ENCODE measurements at places on chromosomes 6 and 20. TPM values are rescaled to one million over a fixed set of nuclear protein-coding genes. Genes with fewer than 3 reads are reported as not detected.

The ENPP4 gene
- 7.3 TPM for total RNA-seq

- H3K4me1 ChIP-seq, result peaks cover 18% of the 10 kb centered on the region
- H3K4me3 ChIP-seq, result no peak overlapping the region
- H3K36me3 ChIP-seq, result no peaks in the 10 kb centered on the region
- H3K27me3 ChIP-seq, result no peaks in the 10 kb centered on the region
- DNase-seq, result no peak
- no peak overlapping the region for H3K27ac ChIP-seq
Measured at GRCh38 chr6:130557481-130558112, 191.8 kb downstream of the TMEM200A start.

GRCh38 chr6:24584382-24584720 is 61.6 kb downstream of the KIAA0319 start:
- H3K4me3 ChIP-seq, result no peak overlapping the region
- no peak overlapping the region for H3K27ac ChIP-seq
- H3K27me3 ChIP-seq, result no peaks in the 10 kb centered on the region
- no peaks in the 10 kb centered on the region for H3K36me3 ChIP-seq

The HSF2 gene
- 22.4 TPM for total RNA-seq

The EPPIN gene
- not detected for total RNA-seq

GRCh38 chr6:160742090-160742489 is 40.0 kb downstream of the PLG start:
- H3K27me3 ChIP-seq, result peaks cover 22% of the 10 kb centered on the region
- H3K36me3 ChIP-seq, result no peaks in the 10 kb centered on the region
- H3K4me1 ChIP-seq, result no peaks in the 10 kb centered on the region
- DNase-seq, result no peak
- no peak overlapping the region for H3K27ac ChIP-seq

GRCh38 chr6:106086814-106087175 is 659 bp downstream of the PRDM1 start:
- H3K27me3 ChIP-seq, result peaks cover 56% of the 10 kb centered on the region
- peak overlapping the region; percentile 24 for H3K27ac ChIP-seq
- DNase-seq, result no peak
- peak overlapping the region; percentile 78 for H3K4me3 ChIP-seq

The CRISP3 gene
- not detected for total RNA-seq

DNA sequence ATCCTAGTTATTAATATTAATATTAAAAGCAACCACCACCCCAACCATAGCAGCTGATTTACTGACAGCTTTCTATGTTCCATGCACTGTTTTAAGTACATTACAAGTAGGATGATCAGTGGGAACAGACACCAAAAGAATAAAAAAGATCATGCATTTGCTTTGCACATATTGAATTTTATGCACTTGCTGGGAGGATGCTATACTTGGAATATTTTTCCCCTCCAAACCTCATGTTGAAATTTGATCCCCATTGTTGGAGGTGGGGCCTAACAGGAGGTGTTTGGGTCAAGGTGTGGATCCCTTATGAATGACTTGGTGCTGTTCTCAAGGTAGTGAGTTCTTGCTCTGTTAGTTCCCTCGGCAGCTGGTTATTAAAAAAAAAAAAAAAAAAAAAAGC is 178.9 kb upstream of the MYLIP start:
- H3K36me3 ChIP-seq, result no peaks in the 10 kb centered on the region
- no peak overlapping the region for H3K27ac ChIP-seq
- DNase-seq, result no peak
- H3K4me3 ChIP-seq, result no peak overlapping the region

The UBE3D gene
- total RNA-seq, result 7.6 TPM

DNA sequence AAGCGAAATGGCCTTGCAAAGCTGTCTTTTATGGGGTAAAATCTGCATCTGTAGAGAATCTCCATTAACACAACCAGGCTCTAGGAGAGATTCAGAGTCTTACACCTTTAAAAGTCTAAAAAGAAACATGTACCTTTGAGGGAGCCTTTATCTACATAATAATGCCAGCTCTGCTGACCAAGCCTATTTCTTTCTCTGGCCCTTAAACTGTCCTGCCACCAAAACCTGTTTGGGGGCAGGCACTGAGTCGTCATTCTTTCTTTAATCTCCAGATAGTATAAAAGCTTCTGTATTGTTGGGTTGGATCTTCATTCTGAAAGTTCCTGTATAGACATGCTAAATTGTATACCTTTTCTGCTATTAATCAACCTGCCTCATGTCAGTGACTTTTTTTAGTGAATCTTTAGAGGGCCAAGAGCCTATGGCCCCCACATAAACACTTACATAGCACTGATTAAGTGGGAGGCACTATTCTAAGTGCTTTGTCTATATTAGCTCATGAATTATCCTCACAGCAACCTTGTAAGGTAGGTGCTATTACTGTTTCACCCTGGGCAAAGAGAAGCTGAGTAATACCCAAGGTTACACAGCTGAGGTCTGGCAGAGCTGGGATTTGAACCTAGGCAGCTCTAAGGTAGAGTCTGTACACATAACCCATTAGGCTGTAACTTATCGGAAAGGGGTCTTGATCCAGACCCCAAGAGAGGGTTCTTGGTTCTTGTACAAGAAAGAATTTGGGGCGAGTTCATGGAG is 232.3 kb upstream of the DTNBP1 start:
- no peaks in the 10 kb centered on the region for H3K36me3 ChIP-seq
- no peak overlapping the region for H3K4me3 ChIP-seq
- no peaks in the 10 kb centered on the region for H3K4me1 ChIP-seq
- peaks cover 4% of the 10 kb centered on the region for H3K27me3 ChIP-seq

DNA sequence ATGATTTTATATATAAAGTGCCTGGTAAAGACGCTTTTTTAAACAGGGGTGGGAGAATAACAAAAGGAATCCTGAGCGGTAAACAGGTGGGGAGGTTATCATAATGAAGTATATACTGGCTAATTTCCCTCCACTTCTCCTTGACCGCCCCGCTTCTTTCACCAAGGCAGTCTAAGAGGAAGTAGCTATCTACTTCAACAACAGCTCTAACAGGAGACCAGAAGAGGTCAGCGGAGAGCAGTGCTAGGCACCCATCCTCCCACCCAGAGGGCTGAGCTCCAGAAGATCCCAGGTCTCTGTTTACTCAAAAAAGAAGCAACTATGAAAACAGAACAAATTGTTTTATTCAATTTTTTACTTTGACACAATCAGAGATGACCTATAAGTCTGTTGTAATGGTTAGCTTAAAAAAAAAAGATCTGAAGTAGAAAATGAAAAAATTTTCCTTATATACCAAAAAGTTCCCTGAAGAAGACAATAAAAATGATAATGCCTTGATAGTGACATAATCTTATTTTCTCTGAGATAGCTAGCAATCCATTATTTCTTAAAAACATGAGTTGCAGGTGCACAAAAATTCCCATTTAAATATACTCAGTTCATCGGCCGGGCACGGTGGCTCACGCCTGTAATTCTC is 141.1 kb downstream of the PDSS2 start:
- H3K36me3 ChIP-seq, result no peaks in the 10 kb centered on the region
- peak; percentile 66 for DNase-seq
- H3K27me3 ChIP-seq, result no peaks in the 10 kb centered on the region
- peaks cover 13% of the 10 kb centered on the region for H3K4me1 ChIP-seq
- H3K4me3 ChIP-seq, result no peak overlapping the region

- H3K27me3 ChIP-seq, result peaks cover 10% of the 10 kb centered on the region
- H3K4me1 ChIP-seq, result peaks cover 30% of the 10 kb centered on the region
- H3K4me3 ChIP-seq, result no peak overlapping the region
- H3K27ac ChIP-seq, result no peak overlapping the region
- H3K36me3 ChIP-seq, result peaks cover 4% of the 10 kb centered on the region
Measured at GRCh38 chr20:43755390-43755789, 28.6 kb upstream of the GTSF1L start.

- no peak overlapping the region for H3K4me3 ChIP-seq
- peaks cover 5% of the 10 kb centered on the region for H3K27me3 ChIP-seq
- DNase-seq, result no peak
- H3K27ac ChIP-seq, result no peak overlapping the region
Measured at GRCh38 chr6:13733178-13733887, 21.7 kb upstream of the RANBP9 start.

GRCh38 chr6:1613688-1614447 is 4.2 kb downstream of the FOXC1 start:
- DNase-seq, result no peak
- H3K27me3 ChIP-seq, result peaks cover 57% of the 10 kb centered on the region
- no peak overlapping the region for H3K27ac ChIP-seq
- H3K4me1 ChIP-seq, result peaks cover 11% of the 10 kb centered on the region
- H3K4me3 ChIP-seq, result no peak overlapping the region

The BFSP1 gene
- 0.18 TPM for total RNA-seq

DNA sequence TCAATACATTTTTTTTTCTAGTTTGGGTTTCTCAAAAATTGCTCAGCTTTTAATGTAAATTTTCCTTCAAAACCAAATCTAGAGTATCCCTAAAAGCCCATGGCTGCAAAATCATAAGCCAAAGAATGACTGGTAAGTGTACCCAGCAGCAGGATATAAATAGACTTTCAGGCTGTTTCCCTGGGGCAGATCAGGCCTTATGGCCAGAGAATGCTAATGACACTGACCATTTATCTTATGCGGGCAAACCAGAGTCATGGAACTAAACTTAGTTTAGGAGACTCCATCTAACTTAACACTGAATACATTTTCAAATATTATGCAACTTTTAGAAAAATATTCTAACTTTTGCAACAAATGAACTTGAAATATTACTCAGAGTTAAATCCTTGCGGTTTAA is 7.4 kb downstream of the OSER1 start:
- H3K4me3 ChIP-seq, result no peak overlapping the region
- no peak overlapping the region for H3K27ac ChIP-seq
- H3K36me3 ChIP-seq, result peaks cover 43% of the 10 kb centered on the region
- H3K27me3 ChIP-seq, result no peaks in the 10 kb centered on the region

DNA sequence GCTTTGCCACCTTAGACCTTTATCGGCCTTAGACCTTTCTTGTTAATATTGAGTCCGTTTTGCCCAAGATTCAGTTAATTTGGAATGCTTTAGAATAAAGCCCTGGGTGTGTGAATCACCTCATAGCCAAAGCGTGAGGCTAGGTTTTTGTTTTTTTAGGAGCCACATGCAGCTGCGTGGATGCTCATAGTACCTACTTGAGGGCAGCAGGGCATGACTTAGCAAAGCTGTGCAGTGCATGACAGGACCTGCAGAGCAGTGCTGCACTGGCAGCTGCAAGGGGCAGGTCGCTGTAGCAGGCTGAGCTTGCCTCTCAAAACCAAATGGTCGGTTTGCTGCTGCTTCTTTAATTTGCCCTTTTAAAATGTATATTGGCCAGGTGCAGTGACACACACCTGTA is 116.1 kb downstream of the JAG1 start:
- H3K27ac ChIP-seq, result no peak overlapping the region
- no peak overlapping the region for H3K4me3 ChIP-seq
- peaks cover 15% of the 10 kb centered on the region for H3K36me3 ChIP-seq
- H3K4me1 ChIP-seq, result peaks cover 19% of the 10 kb centered on the region
- DNase-seq, result no peak

The NUP153 gene
- 76.4 TPM for total RNA-seq

- peak overlapping the region; percentile 9 for H3K27ac ChIP-seq
- DNase-seq, result peak; percentile 23
- no peak overlapping the region for H3K4me3 ChIP-seq
Measured at GRCh38 chr20:8394308-8394945, 262.4 kb downstream of the PLCB1 start.

- H3K27ac ChIP-seq, result no peak overlapping the region
- peaks cover 15% of the 10 kb centered on the region for H3K4me1 ChIP-seq
- no peak overlapping the region for H3K4me3 ChIP-seq
- peaks cover 17% of the 10 kb centered on the region for H3K36me3 ChIP-seq
- no peaks in the 10 kb centered on the region for H3K27me3 ChIP-seq
Measured at GRCh38 chr20:52172392-52173047, 19.1 kb downstream of the ZFP64 start.

- H3K4me1 ChIP-seq, result no peaks in the 10 kb centered on the region
- H3K4me3 ChIP-seq, result no peak overlapping the region
- H3K27ac ChIP-seq, result no peak overlapping the region
- DNase-seq, result no peak
- no peaks in the 10 kb centered on the region for H3K36me3 ChIP-seq
Measured at GRCh38 chr6:19552076-19552475, 285.1 kb upstream of the ID4 start.

The NKX2-4 gene
- not detected for total RNA-seq

GRCh38 chr6:138089325-138089724 is 17.9 kb downstream of the PERP start:
- no peak overlapping the region for H3K27ac ChIP-seq
- H3K36me3 ChIP-seq, result no peaks in the 10 kb centered on the region
- no peak overlapping the region for H3K4me3 ChIP-seq
- DNase-seq, result no peak
- H3K4me1 ChIP-seq, result no peaks in the 10 kb centered on the region

The PERP gene
- total RNA-seq, result 3.7 TPM

The WDR46 gene
- 72.2 TPM for total RNA-seq

GRCh38 chr6:72621291-72622093 is at the start of gene KCNQ5:
Gene KCNQ5 (plus strand): TSS chr6:72622064.
- DNase-seq, result peak; percentile 39
- H3K36me3 ChIP-seq, result peaks cover 6% of the 10 kb centered on the region
- peaks cover 59% of the 10 kb centered on the region for H3K4me1 ChIP-seq
- H3K27ac ChIP-seq, result peak within 1 kb of the TSS; percentile 98
- H3K4me3 ChIP-seq, result peak within 1 kb of the TSS; percentile 96

DNA sequence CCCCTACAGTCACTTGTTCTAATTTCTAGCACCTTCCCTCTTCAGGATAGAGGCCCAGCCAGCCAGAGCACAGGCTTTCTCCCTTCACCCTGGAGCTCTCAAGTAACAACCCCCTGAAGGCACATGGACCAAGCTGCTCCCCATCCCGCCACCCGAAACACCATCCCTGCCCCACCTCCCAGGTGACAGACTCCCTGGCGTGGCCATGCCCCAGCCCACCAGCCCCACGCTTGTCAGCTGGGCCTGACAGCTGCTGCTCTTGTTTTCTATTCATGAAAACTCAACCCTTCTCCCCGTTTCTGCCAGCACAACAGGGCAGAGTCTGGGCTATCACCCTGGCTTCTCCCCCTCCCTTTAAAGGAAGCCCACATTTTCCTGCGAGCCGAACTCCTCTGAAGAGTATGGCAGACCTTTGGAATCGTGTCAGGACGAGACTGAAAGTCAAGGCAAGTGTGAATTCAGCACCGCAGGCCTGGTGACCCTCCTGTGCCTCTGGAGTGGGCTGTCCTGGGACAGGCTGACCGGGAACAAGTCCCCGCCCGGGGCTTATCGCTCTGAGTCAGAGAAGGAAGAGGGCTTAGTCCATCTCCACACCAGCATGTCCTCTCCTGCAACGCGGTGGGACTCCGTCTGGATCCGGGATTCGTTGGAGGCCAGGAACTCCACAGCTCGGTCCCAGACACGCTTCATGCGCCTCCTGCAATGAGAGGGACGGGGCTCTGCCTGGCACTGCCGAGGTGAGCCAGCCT is 16.7 kb downstream of the LEMD2 start:
- peaks cover 7% of the 10 kb centered on the region for H3K27me3 ChIP-seq
- no peak overlapping the region for H3K27ac ChIP-seq
- peaks cover 19% of the 10 kb centered on the region for H3K36me3 ChIP-seq
- H3K4me3 ChIP-seq, result no peak overlapping the region
- peaks cover 9% of the 10 kb centered on the region for H3K4me1 ChIP-seq

DNA sequence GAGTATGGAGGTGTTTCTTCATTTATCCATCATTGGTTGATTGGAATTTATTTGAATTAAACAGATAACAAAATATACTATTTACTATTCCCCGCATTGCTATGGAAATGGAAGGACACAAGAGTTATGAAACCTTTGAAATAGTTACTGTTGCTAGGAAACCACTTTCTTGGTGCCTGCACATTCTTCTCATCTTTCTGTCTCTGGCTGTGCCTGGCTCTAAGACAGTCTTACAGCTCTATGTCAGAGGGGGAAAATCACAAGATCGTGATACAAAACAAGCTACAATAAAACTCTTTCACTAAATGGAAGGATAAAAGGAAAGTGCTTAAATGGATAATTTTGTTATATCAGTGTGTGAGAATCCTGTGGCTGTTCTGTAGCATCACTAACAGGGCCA is 453.0 kb downstream of the LMBRD1 start:
- DNase-seq, result no peak
- H3K4me1 ChIP-seq, result no peaks in the 10 kb centered on the region
- H3K36me3 ChIP-seq, result no peaks in the 10 kb centered on the region
- H3K27ac ChIP-seq, result no peak overlapping the region
- H3K4me3 ChIP-seq, result no peak overlapping the region

Measured in activated CD8-positive, alpha-beta T cell treated with anti-CD3 and anti-CD28 coated beads for 36 hours (primary cell).